WTC11 (cell line): ENCODE measurements at places on chromosomes 1 and 21. TPM values are rescaled to one million over a fixed set of nuclear protein-coding genes. Genes with fewer than 3 reads are reported as not detected.

GRCh38 chr1:44288883-44289282 is 66.2 kb downstream of the ERI3 start:
- DNase-seq: no peak

- no peak for DNase-seq
These were observed 46.0 kb downstream of the RUNX1 start for GRCh38 chr21:35002879-35003722.

DNA sequence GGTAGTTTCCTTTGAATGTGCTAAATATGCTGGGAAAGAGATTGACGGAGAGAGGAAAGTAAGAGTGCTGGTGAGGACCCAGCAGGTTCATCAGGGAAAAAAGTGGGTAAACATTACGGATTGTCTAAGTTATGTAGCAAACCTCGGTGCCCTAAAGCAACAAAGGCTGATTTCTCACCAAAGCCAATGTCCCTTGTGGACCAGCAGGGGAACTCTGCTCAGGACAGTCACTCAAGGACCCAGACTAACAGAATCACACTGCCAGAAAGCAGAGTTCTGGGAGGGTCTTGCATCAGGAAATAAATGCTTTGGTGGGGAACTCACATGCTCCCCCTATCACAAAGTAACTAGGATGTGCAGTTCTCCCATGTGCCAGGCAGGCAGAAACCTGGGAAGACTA is 1.7 kb upstream of the IKBKE start:
- no peak for DNase-seq

DNA sequence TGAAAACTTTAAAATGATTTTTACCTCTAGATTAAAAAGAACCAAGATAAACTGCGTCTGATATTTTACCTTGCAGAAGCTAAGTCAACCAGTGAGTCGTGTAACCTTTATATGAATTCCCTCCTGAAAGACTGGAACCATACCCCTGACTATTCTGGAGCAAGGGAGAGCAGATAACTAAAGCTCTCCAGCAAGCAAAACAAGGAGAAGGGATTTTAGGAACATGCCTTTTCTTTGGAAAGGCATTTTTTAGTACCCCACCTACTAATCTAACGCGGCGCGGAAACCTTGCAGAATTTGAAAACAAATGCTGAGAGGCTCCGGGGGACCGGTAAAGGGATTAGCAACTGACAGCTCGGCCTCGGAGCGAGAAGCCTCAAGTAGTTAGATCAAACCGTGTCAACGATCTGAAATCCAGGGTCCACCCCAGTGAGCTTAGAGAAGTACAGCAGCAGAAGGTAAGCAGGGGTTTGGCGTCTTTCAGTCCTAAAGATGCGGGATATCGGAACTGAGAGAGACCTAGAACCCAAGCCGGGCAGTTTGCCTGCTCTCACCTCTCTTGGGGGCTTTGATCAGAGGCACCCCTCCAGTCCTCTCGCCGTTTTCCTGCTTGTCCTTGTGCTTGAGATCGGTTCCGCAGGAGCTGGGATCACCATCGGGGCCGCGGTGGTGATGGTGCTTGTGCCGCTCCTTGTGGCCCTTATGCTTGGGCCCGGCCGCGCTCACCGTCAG is 954 bp downstream of the RSBN1 start:
- no peak for DNase-seq

GRCh38 chr1:230249695-230250480 is 176.2 kb downstream of the PGBD5 start:
- DNase-seq: no peak

- DNase-seq: no peak
These were observed 468.8 kb upstream of the RUNX1 start for GRCh38 chr21:35517865-35518264.

KIF17 gene
- 8.1 to 16.1 TPM (median 14.3 TPM) in 3 replicates for total RNA-seq

DNA sequence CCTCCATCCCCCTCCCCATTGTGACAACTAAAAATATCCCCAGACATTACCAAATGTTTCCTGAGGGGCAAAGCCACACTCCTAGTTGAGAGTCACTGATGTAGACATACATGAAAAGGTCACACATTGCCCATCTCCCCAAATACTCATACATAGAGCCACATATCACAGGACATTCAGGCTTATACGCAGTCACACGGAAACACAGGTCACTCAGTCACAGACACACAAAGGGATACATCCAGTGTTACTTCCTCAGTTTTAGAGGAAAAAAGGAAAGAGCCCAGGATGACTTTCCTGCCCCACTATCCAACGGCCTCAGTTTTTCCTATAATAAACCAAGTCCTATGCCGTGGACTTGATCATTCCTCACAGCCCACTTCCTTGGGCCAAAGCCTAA is 1.9 kb downstream of the SLC39A1 start:
- DNase-seq: no peak

ZRANB2 gene
- 77.3 to 85.8 TPM (median 80.1 TPM) in 3 replicates for total RNA-seq

CNTN2 gene
- total RNA-seq: 0.89 to 1.3 TPM (median 1.2 TPM) in 3 replicates

DNA sequence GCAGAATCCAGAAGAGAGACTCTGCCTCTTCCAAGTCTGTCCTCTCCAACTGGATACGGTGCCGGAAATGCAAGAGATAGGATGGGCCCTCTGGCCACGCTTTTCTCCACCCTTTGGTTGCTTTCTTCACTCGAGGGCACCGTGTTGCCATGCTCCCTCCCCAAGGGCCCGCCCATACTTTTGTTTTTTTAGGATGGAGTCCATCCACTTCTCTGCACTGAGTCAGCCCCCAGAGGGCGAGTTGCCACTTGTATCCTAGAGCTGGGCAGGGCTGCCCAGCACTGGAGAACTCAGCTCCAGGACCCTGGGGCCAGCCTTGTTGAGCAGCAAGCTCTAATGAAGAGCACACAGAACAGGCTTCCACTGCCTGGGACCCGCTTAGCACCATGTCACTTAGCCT is 25.5 kb downstream of the IFNGR2 start:
- no peak for DNase-seq
